ENCODE measurements at places on chromosomes 7 and 10. TPM values are rescaled to one million over a fixed set of nuclear protein-coding genes. Genes with fewer than 3 reads are reported as not detected.

- DNase-seq: no peak
These were observed 18.9 kb upstream of the GSTK1 start for GRCh38 chr7:143244321-143244720.

DNA sequence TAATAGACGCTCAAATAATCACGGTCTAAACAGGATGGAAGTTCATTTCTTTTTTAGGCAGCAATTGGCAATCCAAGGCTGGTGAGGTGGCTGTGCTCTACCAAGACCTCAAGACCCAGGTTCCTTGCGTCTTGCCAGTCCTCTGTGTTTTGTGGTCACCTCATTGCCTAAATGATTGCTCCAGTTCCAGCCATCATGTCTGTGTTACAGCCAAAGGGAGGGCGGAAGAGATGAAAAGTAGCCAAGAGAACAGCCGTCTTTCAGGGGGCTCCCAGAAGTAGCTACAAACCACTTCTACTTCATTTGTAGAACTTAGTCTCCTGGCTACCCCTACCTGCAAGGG is 19.2 kb upstream of the C10orf67 start:
- no peak for DNase-seq

DNA sequence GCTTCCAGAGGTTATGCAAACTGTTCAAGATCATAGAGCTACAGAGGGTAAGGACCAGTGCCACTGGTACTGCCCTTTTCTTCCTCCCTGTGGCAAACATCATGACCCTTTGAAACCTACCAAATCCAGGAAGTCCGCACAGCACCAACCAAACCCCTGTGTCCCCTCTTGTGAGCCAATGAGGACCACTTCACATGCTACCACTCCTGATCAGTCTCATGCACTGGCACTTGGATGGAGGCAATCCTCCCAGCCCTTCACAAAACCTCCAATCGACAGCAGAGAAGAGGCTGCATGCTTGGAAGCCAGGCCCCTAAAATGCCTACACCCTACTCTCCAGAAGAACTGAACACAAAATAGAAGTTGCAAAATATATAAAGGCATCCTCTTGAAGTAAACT is 248.0 kb downstream of the TNS3 start:
- DNase-seq: no peak

DNA sequence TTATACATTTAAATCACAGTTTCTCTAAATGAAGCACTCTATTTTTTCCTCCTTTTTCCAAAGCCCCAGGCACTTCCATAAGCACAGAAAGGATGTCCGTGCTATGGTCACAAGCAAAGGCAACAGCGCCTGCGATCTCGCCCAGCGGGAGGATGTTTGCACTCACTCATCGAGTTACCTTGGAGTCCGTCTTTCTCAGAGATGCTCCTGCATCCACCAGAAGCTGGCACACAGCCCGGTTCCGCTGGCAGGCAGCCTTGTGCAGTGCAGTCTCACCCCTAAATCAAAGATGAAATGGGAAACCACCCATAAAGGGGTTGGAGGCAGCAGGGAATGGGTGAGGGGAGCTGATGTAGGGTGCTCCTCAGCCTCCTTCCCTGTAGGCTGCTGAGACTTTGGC is 51.9 kb upstream of the PTN start:
- DNase-seq: no peak

- DNase-seq: no peak
These were observed 167.2 kb downstream of the AKR1D1 start for GRCh38 chr7:138243430-138243829.

DNA sequence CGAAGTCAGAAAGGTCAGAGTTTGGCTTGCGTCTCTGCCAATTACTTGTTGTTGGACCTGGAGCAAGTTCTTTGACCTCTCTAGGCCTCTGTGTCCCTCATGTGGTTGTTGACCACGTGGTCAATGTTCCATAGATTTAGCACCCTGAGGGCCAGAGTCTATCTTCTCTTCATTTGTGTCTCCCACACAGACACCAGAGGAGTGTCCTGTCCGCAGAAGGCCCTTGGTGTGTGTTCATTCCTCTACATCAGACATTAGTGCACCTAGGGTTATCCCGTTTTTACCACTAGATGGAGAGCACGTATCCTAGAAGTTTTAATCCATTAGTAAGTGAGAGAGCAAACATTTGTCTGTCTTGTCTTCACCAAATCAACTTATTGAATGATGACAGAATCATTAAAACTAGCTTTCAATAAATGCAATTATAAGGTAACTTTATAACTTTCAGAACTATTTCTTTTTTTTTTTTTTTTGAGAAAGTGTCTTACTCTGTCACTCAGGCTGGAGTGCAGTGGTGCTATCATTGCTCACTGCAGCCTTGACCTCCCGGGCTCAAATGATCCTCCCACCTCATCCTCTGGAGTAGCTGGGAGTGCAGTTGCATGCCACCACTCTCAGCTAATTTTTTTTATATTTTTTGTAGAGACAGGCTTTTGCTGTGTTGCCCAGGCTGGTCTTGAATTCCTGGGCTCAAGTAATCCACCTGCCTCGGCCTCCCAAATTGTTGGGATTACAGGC is 122.5 kb upstream of the ANKRD1 start:
- DNase-seq: no peak

GRCh38 chr10:62054408-62054807 is 152.9 kb downstream of the ARID5B start:
- DNase-seq: no peak

- no peak for DNase-seq
These were observed 37.8 kb downstream of the PTPRN2 start for GRCh38 chr7:158549616-158550393.

GRCh38 chr10:129645487-129645886 is 178.4 kb downstream of the MGMT start:
- no peak for DNase-seq

GRCh38 chr10:83176901-83177300 is 962.4 kb upstream of the GHITM start:
- no peak for DNase-seq

DNA sequence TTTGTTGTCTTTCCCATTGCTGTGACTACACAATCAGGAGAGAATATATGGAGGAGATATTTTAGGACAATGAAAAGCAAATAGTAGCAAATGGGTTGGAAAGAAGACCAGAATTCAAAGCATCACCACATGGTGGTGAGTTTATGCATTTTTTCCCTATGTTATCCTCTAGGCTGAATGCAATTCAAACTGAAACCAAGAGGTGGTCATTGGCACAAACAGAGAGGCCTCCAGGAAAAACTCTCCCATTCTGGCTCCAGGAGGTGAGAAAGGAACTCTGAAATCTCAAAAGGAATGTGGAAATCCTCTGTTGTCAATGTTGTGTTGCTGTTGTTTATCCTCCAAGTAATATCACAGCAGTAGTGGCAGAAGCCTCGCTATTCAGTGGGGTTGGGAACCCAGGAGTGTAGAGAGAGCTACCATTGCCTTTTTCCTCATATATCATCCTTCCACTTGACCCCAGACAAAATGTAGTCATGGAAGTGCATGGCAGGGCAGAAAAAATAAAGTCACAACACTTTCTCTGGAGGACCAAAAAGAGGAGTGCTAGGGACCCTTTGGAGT is 819.1 kb downstream of the GRID1 start:
- DNase-seq: no peak

GRCh38 chr7:92699560-92699959 is 109.4 kb upstream of the FAM133B start:
- DNase-seq: no peak

- DNase-seq: no peak
These were observed at the start of gene AIFM2 for GRCh38 chr10:70132098-70133029. AIFM2 (minus strand) TSS chr10:70132825; CDS start chr10:70124084, 8,741 bp downstream.

GRCh38 chr7:77461246-77461645 is 45.1 kb upstream of the GSAP start:
- DNase-seq: no peak

GRCh38 chr10:84026821-84027257 is 112.5 kb upstream of the GHITM start:
- no peak for DNase-seq

DNA sequence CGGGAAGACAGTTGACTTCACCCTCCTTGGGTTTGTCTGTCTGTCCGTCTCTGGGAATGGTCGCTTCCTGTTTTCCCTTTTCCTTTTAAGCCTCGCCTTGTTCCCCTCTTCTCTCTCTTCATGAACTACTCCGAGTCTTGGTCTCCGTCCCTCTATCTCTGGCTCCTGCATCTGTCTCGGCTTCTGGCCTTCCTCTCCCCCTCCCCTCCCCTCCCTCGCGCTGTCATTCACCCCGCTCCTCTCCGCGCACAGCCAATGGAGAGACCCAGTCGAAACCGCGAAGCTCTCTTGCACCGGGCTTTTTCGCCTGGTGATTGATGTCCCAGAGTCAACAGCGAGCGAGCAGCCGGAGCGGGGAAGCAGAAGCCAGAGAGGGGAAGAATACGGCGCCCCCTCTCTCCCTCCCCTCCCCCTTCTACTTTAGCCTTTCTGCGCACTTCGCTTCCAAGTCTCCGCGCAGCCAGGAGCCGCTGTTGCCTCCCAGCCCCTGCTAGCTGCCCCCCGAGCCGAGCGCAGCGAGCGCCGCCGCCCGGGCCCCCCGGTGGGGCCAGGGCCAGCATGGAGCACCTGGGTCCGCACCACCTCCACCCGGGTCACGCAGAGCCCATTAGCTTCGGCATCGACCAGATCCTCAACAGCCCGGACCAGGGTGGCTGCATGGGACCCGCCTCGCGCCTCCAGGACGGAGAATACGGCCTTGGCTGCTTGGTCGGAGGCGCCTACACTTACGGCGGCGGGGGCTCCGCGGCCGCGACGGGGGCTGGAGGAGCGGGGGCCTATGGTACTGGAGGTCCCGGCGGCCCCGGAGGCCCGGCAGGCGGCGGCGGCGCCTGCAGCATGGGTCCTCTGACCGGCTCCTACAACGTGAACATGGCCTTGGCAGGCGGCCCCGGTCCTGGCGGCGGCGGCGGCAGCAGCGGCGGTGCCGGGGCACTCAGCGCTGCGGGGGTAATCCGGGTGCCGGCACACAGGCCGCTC is at the start of gene TLX1:
Gene TLX1 (plus strand): TSS at position 317 of the 978 bp plus-strand sequence. CDS start 242 bp downstream, at position 559.
- DNase-seq: no peak

DNA sequence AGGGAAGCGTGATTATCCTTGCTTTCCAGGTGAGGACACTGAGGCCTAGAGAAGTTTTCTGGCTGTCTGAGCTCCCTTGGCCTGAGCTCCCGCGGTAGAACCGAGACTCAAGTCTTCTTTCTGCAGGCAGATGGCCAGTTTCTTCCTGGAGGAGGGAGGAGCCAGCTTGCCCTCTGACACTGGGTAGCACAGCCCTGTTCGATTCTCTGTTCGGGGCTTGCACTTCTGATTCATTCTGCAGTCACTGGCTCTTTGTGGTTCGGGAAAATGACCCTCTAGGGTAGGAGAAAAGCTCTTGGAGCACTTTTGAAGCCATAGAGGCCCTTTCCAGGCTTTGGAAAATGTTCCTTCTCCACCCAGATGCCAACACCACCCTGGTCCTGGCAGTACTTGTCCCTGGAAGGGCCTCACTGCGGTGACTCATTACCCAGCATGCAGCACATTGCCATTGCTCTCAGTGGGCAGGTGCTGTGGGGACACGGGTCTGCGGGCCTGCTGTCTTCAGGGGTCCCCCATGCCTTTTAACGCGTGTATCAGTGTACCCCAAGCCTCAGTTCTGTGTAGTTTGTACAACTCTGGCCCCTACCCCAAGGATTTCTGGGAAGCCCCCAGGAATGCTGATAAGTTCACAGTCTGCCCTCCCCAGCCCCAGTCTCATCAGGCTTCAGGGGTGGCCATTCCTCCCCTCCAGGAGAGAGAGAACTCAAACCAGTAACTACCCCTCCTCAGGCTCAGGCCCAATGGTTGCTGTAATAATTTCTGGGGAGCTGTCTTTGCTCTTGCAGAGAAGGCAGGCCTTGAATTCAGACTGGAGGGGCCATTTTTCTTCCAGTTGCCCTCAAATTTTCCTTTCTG is 11.9 kb downstream of the CHST3 start:
- no peak for DNase-seq

GRCh38 chr10:116097239-116097784 is 175.7 kb downstream of the GFRA1 start:
- DNase-seq: no peak

- DNase-seq: no peak
These were observed 301.2 kb downstream of the PLXDC2 start for GRCh38 chr10:20117471-20117870.

DNA sequence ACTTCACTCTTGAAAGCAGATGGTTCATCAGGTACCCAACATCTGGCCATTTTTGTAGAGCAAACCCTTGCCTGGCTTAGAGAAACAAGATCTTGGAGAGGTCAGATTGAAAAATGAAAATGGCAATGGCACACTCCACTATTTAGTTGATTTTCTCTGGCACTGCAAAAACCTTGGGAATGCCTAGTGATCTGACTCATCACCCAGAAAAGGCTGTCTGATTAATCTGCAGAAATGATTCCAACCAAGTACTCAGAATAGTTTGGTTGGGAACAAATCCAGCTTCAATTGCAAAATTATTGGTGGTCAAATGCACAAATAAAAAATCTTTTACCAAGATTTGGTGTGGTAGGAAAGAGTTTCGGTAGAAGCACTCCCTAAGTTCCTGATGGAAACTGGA is 351.2 kb downstream of the PHTF2 start:
- no peak for DNase-seq

DNA sequence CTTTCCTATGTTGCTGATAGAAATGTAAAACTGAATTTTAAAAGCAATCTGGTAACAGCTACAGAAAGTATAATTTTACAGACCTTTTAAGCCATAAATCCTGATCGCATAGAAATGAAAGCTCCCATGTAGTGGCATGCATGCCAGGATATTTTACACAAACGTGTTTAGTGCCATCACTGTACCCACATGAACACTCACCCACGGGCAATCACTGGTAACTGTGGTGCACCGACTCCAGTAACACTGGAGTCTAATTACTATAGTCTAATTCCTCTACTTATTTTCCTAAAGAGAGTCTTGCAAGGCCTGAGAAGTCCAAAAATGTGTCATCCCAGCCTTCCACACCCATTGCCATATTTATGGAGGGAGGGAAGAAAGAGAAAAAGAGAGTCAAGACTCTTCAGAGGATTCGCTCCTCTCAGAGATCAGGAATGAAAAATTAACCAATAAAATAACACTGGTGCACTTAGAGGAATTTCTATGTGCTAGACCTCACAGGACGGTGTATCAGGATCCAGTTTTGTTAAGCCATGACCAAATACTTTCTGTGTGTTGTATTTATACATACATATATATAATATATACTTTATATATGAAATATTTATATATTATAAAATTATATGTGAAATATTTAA is 48.9 kb upstream of the AKR1C1 start:
- no peak for DNase-seq

AQP1 gene
- total RNA-seq: 243 TPM

GBX1 gene
- total RNA-seq: not detected

GLI3 gene
- 24.6 TPM for total RNA-seq

LIPN gene
- not detected for total RNA-seq

OR9A4 gene
- total RNA-seq: not detected

PON1 gene
- not detected for total RNA-seq

POLL gene
- 21.1 TPM for total RNA-seq

KCNH2 gene
- 6.4 TPM for total RNA-seq

GRM3 gene
- total RNA-seq: not detected

SORCS1 gene
- 5.9 TPM for total RNA-seq

TUBB8 gene
- total RNA-seq: not detected

CALCR gene
- total RNA-seq: not detected

PRKAR2B gene
- 16.5 TPM for total RNA-seq

Data from vagina (tissue), 2 donors.